ENCODE measurements at places on chromosomes 7 and 10.

GRCh38 chr7:158001621-158002320, 585.9 kb downstream of the PTPRN2 start:
- DNase-seq, result no peak

GRCh38 chr10:96261930-96262329, 9.4 kb downstream of the BLNK start:
- no peak for DNase-seq

GRCh38 chr7:155803418-155804376, 8.6 kb downstream of the SHH start:
- no peak for DNase-seq

DNA sequence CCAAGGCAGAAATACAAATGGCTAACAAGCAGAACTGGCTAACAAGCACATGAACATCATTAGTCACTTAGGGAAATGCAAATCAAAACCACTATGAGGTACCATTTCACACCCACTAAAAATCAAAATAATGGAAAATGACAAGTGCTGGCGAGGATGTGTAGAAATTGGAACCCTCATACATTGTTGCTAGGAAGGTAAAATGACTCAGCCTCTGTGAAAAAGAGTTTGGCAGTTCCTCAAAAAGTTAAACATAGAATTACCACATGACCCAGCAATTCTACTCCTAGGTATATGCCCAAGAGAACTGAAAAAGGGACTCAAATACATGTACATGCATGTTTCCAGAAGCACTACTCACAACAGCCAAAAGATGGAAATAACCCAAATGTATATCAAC, 52.8 kb upstream of the ANAPC16 start:
- no peak for DNase-seq

- DNase-seq, result no peak
Measured at GRCh38 chr7:4873071-4873944, 10.2 kb downstream of the RADIL start.

GRCh38 chr10:102449321-102450123, 1.8 kb downstream of the C10orf95 start:
- no peak for DNase-seq

GRCh38 chr10:21169271-21169670, 272.2 kb upstream of the NEBL start:
- no peak for DNase-seq

- no peak for DNase-seq
Measured at GRCh38 chr7:37349979-37350590, 98.6 kb downstream of the ELMO1 start.

DNA sequence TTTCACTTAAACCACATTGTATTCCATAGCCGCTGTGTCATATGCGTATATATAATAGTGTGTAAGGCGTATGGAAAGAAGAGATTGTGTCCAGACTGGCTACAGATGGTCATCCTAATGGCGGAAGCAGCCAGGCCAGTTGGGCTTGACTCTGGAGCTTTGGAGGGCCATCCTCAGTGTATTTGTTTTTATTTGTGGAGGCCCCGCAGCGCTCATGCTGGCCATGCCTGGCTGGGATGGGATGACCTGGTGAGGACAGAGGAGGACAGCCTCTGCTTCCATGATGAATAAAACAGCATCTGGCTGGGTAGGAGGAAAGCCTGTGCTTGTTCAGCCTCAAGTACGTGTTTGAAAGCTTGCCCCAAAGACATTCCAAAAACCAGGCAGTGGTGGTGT, 220.3 kb downstream of the EBF3 start:
- DNase-seq, result no peak

DNA sequence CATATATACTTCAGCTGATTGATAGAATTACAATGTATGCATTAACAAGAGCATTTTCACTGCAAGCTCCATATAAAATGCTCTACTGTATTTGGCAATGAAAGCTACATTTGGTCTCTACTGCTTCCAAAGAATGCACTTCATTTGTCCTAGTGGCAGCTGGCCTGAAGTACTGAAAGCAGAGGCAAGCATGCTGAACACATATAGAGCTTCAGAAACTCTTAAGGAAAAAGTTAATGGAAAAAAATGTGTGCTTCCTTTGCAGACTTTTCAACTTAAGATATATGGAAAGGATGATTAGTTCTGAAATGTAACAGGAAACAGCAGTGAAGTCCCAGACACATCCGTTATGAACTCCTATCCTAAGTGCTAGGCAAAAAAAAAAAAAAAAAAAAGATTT, 537.1 kb upstream of the POM121L12 start:
- no peak for DNase-seq

- no peak for DNase-seq
Measured at GRCh38 chr7:12158334-12159060, 52.6 kb upstream of the TMEM106B start.

DNA sequence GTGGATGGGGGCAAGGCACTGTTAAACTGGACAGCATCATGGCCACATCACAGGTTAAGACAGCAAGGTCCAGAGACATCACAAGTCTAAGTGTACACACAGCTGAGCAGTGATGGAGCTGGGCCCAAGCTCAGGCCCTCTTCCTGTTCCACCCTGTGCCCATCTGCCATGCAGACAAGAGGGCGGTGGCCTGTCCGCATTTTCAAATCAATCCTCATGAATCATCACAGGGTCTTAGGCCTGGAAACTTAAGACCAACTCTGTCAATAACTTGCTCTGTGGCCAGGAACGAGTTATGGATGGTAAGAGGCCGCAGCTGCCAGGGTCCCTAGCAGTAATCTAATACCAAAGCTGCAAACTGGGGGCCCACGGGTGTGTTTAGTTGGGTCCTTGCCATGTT, 3.2 kb downstream of the C10orf105 start:
- no peak for DNase-seq

GRCh38 chr10:127405221-127405620, 143.9 kb upstream of the NPS start:
- no peak for DNase-seq

All from substantia nigra (tissue), 51 donors.